ENCODE measurements at places on chromosomes 11 and 22.
A peak's percentile ranks its signal among the peaks of the same experiment; 100 is the strongest.

DNA sequence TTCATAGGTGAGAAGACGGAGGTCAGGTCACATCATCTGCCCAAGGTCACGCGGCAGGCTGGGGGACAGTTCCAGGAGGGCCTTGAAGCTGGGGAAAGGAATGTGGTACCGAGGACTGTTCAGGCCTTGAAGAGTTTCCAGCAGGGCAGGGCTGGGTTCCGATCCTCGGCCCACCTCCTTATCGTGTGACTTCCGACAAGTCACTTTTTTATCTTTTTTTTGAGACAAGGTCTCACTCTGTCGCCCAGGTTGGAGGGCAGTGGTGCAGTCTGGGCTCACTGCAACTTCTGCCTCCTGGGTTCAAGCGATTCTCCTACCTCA, 623 bp downstream of the NDUFS8 start:
- DNase-seq: no peak

- DNase-seq: no peak
Measured at GRCh38 chr11:33147559-33147958, 13.7 kb downstream of the CSTF3 start.

GRCh38 chr22:19664406-19664805, 49.9 kb upstream of the SEPTIN5 start:
- no peak for DNase-seq

DNA sequence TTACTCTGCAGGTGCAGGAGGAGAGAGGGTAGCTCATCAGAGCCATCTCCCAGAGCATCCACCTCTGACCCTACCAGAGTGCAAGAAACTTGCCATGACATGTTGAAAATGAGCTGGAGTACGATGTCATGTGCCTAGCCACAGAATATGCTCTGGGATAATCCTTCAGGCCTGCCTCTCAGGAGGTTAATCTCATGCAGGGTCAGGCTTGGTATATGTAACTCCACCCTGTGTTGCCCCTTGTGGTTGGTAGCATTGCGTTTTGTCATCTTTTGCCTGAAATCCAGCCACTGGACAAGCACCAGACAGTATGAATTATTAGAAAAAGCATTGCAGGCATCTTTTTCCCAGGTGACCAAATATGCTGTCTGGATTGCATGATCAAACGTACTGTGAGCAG, 36.2 kb downstream of the CNTF start:
- no peak for DNase-seq

GRCh38 chr11:110455718-110456117, 26.0 kb downstream of the FDX1 start:
- DNase-seq: no peak

DNA sequence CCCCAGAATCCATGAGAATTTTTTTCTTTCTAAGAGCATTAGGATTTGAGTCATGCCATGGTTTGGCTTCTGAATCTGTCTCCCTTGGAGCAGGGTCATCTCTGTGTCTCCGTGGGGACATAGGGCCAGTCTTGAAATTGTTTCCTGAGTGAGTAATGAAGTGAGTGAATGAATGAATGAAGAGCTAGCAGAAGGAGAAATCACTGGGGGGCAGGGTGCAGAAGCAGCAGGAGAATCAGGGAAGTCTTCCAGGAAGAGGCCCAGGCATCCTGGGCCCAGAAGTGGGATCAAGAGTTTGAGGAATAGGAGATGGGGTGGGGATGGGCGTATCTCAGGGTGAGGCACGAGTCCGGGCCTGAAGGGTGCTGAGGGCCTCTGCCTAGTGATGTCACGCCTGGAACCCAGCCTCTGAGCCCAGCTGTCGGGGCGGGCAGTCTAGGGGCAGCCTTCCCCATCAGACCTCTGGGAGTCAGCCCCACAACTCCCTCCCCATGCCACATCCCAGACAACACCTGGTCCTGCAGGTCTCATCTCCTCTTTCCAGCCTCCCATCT, 12.5 kb upstream of the MGAT3 start:
- DNase-seq: no peak

DNA sequence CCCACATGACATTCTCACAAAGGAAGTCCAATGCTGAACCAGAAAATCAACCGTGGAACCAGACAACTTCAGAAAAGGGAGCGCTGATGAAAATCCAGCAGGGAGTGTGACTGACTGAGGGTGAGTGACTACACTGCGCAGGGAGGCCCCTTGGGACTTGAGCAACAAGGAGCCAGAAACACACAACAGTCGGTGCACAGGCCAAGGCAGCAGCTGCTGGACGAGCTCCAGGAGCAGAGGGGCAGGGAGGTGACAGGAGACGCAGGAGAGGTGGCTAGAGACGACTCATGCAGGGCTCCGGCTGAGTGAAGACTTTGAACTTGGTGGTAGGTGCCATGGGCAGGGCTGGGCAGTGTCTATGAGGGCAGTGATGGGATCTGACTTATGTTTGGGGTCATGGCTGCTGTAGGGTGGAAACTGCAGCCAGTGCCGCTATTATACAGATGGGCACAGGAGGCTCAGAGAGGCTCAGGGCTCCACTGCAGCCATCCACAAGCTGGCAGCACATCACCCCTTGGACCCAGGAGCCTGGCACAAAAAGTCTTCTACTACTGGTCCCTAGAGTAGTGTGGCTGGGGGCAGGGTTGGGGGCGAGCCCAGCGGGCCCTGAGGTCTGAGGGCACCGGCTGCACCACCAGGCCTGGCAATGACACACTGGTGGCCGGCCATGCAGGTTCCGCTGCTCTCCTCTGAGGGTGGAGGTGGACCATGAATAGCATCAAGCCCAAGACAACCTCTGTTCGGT, 10.3 kb upstream of the FADD start:
- DNase-seq: no peak

GRCh38 chr11:64347193-64347867, 7.3 kb downstream of the CCDC88B start:
- DNase-seq: no peak

DNA sequence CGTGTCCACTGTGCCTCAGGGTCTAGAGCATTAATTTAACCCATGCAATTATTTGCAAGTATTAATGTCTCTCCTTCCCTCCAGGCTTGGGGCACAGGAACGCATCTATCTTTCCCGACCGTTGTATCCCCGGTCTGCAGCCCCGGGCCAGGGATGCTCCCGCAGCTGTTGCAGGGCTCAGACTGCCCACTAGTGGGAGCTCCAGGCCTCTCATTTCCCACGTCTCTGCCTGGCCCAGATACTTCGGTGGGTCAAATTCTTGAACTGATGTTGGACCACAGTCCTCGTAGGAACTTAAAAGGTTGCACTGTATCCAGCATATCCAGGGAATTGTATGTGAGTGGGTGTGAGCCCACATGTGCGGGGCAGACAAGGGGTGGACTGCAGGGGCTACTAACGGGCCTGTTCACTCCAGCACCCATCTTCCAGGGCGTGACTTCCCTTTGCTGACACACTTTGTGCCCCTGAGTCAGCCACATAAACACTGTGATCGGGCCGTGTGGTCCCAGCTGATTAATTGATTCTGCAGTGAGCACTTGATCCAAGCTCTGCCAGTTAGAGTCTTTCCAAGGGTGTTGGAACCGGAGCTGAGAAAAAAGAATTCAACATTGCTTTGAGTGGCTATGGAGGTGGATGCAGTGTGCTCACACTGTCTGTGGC, 451.3 kb downstream of the TBC1D22A start:
- DNase-seq: peak; percentile 41

DNA sequence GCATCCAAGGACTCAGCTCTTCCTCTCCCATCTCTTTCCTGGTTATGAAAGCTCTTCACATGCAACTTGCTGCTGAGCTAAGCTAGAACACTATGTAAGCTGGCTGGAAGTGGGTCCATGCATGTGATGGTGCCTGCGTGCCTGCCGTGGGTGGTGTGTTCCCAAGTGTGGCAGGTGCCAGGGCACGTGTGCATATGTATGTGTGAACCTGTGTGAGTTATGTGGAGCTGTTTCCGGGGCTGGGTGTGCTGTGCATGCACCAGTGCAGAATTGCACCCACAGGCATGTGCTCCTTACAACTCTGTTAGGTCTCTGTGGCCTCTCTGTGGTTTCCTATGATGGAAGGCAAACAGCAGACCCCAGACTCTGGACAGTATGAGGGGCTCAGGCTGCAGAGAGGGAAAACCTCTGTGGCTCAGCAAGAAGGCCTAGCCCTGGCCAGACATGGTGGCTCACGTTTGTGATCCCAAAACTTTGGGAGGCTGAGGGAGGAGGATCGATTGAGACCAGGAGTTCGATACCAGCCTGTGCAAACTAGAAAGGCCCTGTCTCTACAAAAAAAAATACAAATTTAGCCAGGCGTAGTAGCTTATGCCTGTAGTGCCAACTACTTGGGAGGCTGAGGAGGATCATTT, 4.1 kb upstream of the P2RY6 start:
- no peak for DNase-seq

- no peak for DNase-seq
Measured at GRCh38 chr11:100776212-100776896, 89.3 kb downstream of the ARHGAP42 start.

GRCh38 chr22:48834404-48834803, 993.3 kb downstream of the BRD1 start:
- no peak for DNase-seq

DNA sequence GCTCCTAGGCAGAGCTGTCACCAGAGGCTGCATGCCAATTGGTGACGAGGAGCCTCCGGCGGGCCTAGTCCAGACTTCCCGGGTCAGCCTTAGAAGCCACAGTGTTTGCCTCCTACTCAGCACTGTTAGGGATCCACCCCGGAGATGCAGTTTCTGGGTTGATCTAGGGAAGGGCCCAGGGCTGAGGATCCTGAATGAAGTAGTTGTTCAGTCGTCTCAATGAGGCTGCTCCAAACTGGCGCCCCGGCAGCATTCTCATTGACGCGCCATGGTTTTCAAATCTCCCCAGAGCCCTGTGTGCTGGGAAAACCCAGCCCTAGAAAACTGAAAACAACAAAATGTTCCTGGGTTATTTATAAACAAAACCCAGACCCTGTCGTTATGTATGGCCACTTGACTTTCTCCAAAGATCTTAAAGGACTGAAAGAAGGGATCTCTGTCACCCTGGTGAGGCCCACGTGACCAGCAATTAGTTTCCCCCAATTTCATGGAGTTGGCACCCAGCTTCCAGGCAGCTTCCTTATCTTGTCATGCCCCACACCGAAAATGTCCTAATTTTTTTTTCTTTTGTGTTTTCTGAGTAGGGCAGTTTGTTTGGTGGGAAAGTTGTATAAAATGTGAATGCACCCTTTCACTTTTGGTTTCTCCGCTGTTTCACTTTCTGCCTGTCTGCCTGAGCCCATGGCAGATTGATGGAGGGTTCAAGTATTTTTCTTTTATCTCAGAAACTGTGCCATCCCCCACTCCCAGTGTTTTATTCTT, 2.0 kb upstream of the EHD1 start:
- no peak for DNase-seq

- no peak for DNase-seq
Measured at GRCh38 chr11:58000699-58001098, 23.0 kb upstream of the OR9Q1 start.

DNA sequence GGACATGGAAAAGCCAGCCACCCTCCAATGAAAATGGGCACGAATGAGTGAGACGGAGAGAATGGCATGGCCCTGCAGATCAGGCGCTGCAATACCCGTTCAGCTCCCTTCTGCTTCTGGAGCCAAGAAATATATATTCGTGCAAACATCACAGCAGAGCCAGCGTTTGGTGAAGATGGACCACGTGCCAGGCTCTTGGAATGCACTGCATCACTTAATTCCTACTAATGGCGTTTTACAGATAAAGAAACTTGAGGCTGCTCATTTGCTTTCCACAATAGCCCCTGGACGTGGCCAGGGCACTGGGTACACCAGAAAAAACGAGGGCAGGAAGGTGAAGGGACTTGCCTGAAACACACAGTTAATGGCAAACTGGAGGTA, 1.6 kb upstream of the FXYD2 start:
- no peak for DNase-seq
